HepG2 (cell line): ENCODE measurements at places on chromosomes 11 and 22.
A peak's percentile ranks its signal among the peaks of the same experiment; 100 is the strongest.

DNA sequence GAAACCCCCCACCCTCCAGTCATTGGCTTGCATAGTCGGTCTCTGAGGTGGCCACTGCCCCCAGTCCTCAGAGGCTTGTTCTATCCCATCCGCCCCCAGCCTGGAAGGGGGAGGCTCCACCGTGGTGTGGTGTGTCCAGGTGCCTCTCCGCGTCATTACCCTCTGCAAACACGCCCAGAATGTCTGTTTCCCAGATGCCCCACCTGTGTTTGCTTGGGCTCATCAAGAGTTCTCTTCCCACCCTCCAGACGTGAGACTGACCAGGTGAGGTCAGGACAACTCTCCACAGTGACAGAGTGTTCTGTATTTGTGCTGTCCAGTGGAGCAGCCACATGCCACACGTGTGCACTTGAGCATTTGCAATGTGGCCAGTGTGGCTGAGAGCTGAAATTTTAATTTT, 24.9 kb downstream of the LRRC10B start:
- DNase-seq = no peak

DNA sequence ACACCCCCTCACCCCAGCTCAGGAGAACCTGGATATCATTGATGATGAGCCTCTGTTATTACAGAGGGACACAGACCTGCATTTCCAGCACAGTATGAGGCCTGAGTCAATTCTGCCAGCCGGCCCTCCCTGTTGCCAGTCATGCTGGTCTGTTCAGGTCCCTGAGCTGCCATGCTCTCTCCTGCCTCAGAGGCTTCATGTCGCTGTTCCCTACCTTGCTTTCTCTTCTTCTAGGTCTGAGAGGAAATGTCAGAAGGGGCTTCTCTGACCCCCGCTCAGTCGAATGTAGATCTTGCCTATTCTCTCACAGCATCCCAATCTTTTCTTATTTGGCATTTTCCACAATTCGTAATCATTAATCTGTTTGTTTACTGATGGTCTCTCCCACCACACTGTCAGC, 21.8 kb upstream of the ABCC8 start:
- no peak for DNase-seq

- DNase-seq = peak; percentile 64
Observed at GRCh38 chr11:72814286-72815109, at the start of gene ATG16L2. ATG16L2 (plus strand) TSS chr11:72814411; CDS start chr11:72814446, 35 bp downstream.

- no peak for DNase-seq
Observed at GRCh38 chr11:32511926-32512325, 71.7 kb upstream of the EIF3M start.

- DNase-seq = no peak
Observed at GRCh38 chr22:43092085-43092484, 2.9 kb upstream of the TTLL1 start.

DNA sequence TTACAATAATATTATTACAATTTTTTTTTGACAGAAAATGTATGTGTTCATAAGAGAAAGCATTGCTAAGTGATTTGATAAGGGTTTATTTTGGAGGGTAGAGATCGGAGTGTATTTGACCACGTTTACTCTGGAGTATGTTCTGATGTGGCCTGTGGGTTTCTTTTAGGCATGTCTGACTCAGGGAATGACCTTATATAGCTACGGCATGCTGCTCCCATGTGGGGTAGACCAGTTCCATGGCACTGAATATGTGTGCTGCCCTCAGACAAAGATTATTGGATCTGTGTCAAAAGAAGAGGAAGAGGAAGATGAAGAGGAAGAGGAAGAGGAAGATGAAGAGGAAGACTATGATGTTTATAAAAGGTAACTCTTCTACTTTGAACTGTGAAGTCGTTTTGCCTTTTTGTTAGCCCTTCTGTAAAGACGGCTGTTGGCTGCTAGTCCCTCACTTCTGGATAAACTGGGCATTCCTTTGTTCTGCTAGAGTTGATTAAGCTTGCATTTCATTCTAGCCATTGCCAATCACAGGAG, 38.1 kb upstream of the ST14 start:
- DNase-seq = no peak

GRCh38 chr11:1546536-1547466, 25.3 kb downstream of the DUSP8 start:
- no peak for DNase-seq

GRCh38 chr11:94771390-94771789, 3.2 kb downstream of the AMOTL1 start:
- no peak for DNase-seq

- peak; percentile 7 for DNase-seq
Observed at GRCh38 chr11:87281496-87281895, 243.8 kb downstream of the TMEM135 start.

GRCh38 chr11:13000721-13001120, 8.4 kb upstream of the RASSF10 start:
- DNase-seq = no peak
